Renal pelvis (tissue), 12 donors: ENCODE measurements at places on chromosomes 7 and 10.

GRCh38 chr10:79020015-79020491 lies 48.7 kb upstream of the ZMIZ1 start:
- no peak for DNase-seq

DNA sequence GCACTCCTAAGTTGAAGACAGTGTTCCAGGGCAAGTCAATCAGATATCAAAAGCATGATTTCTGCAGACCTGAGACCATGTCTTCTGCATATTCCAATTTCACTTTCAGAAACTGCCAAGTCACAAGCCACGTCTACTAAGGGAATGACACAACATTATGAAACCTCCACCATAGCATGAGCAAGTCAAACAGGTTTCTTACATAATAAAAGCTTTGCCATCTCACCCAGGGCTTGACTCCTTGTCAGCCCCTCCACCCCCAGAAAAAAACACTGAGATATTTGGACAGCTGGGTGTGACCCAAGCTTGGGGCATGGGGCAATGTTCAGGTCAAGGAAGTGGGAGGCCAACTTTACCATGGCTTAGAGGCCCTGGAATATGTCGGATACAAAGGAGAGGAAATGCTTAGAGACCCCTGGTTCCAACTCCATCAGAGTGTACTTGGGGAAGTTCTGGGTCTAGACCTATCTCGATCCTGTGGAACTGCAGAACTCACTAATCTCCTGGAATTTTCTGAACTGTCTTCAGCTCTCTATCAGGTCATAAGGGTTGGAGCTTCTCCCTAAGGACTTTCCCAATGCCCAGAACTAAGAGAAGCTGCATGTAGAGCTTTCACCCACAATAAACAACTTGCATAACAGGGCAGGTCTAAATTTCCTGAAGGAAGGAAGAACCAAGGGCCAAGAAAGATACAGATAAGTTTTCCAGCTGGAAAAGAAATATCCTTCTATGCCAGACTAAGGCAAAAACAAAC lies 80.6 kb upstream of the NAMPT start:
- no peak for DNase-seq

DNA sequence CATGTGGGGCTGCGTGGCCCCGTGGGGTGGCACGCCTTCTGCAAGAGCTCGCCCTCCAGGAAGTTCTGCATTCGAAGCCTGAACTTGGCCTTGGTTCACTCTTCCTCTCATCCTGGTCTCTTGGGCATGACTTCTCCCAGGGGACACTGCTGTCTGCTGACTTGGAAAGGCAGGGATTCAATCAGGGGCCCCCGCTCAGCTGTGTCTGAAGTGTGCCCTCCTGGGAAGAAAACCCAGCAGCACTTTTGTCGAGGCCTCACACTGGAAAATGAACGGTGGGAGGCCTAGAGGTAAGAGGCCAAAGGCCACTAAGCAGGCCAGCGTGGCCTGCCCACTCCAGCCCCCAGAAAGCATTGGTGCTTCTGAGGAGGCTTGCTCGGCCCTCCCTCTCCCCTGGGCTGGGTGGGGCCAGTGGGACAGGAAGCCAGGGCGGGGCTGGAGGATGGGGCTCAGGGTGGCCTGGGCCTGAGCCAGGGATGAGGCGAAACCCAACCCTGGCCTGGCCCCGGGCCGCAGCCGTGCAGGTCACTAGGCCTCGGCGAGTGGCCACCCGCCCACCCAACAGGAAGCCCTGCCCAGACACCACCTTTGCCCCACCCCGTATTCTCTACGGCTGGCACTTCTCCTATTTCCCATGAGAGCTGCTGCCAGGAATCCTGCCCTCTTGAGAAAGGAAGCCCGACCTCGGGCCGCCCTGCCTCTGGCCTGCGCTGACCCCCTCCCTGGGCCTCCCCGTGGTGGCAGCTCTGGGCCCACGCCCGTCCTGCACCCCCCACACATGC lies 81.1 kb downstream of the ZMIZ1 start:
- no peak for DNase-seq

DNA sequence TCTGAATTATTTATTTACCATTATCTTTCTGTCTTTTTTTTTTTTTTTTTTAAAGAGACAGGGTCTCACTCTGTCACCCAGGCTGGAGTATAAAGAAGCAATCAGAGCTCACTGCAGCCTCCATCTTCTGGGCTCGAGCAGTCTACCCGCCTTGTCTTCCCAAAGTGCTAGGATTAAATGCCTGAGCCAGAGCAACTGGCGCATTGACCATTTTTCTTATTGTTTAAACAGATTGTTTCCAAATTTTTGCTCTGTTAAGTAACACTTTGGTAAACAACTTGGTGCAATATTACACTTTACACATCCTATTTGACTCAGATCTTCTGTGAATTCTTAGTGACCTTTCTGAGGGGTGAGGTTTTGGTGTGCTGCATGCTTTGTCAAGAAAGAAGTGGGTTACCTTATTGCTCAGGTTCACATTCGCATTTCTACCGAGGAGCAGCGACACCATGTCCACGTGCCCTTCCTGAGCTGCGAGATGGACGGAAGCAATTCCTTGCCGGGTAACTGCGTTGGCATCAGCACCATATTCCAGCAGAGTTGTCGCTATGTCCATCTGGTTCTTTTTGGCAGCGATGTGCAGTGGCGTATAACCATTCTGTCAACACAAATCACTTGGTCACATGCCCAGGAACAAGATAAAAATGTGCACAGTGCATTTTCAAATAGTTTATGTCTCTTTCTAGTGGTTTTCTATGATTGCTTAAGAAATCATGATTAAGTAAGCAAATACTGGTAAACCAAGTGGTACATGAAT lies 203.2 kb downstream of the ANK3 start:
- DNase-seq = no peak

DNA sequence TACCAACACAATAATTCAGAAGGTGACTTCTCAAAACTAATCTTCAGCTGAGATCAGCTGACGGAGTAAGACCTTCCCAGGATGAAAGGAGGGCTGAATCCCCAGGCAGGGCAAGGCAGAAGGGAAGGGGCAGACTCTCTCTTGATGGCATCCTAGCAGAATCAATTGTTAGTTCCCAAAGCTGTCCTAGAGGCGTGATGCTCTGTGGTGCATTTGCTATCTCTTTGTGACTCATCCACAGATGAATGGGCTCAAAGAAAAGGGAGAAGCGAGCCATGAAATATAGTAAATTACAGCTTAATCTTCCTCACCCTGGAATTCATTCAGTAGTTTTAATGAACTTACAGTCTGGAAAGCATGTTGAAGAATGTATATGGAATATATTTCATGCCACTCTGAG lies 37.2 kb downstream of the PDE1C start:
- DNase-seq = no peak

DNA sequence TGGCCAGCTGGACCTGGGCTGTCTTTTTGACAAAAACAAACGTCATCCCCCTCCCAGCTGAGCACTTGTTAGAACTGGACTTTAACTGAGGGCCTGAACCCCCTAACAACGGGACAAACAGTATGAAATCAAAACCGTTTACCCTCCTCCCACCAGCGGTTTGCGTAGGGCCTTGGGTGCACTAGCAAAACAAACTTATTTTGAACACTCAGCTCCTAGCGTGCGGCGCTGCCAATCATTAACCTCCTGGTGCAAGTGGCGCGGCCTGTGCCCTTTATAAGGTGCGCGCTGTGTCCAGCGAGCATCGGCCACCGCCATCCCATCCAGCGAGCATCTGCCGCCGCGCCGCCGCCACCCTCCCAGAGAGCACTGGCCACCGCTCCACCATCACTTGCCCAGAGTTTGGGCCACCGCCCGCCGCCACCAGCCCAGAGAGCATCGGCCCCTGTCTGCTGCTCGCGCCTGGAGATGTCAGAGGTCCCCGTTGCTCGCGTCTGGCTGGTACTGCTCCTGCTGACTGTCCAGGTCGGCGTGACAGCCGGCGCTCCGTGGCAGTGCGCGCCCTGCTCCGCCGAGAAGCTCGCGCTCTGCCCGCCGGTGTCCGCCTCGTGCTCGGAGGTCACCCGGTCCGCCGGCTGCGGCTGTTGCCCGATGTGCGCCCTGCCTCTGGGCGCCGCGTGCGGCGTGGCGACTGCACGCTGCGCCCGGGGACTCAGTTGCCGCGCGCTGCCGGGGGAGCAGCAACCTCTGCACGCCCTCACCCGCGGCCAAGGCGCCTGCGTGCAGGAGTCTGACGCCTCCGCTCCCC lies at the start of gene IGFBP1:
Gene IGFBP1 (plus strand): TSS at position 304 of the 808 bp plus-strand sequence. CDS start 165 bp downstream, at position 469.
- DNase-seq = no peak

- no peak for DNase-seq
Measured at GRCh38 chr10:94006591-94007550, 13.1 kb downstream of the PLCE1 start.

DNA sequence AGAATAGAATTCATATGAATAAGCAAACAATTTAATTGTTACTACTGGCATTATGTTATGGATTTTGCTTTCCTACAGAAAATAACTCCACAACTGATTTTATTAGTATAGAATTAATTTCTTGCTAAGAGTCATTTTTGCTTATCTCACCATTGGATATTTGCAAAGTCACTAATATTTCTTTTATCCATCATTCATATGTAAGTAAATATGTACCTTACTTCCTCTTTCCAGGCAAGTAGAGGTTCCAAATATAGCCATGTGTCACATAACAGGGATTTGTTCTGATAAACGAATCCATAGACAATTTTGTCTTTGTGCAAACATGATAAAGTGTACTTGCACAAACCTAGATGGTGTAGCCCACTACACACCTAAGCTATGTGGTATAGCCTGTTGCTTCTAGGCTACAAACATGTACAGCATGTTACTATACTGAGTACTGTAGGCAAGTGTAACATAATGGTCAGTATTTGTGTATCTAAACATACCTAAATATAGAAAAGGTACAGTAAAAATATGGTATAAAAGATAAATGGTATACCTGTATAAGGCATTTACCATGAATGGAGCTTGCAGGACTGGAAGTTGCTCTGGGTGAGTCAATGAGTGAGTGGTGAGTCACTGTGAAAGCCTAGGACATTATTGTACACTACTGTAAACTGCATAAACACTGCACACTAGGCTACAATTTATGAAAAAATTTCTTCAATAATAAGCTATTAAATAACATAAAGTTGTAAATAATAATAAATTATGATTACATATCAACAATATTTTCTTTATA lies 18.3 kb downstream of the KLLN start:
- DNase-seq = no peak

DNA sequence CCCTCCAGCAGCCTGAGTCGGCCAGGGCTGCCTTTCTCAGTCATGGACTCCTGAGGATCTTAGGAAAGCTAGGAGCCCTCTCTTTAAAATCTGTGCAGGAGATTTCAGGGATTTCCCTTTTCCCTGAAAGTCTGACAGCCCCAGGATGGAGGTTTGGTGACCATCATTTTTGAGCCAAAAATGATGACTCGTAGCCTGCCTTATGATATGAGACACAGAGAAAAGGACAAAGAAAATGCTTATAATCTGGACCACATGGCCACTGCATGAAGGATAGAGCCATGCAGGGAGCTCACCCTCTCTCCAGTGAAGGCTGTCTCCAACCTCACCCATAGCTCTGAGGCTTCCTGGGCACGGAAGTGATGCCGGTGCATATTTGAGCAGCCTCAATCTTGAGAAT lies 106.6 kb upstream of the CHST15 start:
- no peak for DNase-seq

DNA sequence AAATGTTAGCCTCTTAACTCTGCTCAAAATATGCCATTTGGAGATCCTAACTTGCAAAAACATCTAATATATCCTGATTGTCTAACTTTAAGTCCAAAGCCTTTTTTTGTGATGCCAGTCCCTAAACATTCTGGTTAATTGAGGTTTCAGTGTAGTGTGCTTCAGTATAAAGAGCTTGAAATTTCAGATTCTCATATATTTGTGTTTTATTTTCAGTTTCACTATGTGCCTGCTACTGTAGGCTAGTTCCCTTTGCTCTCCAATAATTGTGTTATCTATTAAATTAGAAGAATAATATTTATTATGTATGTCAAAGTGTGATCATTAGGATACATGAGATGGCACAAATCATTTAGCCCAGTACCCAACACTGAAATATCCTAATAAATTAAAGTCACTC lies 1361.2 kb downstream of the XPNPEP1 start:
- no peak for DNase-seq
